ENCODE measurements at places on chromosomes 5 and 9.

- DNase-seq: no peak
These were observed 6.1 kb upstream of the ANGPTL2 start for GRCh38 chr9:127128341-127129072.

DNA sequence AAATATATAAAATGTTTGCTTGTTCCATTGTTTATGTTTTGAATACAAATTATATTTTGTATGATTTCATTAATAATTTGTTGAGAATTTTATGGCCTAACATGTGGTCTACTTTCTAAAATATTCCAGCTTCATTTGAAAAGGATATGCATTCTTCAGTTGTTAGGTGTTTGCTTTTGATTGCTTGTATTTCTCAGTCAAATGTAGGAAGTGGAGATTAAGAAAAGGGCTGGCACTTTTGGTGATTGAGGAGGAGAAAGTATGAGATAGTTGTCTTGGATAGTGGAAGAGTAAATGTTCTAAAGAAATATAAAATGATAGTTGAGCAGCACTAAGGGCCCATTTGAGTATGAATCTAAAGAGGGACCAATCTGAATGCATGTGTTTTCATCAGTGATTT is 23.1 kb downstream of the JAK2 start:
- DNase-seq: no peak

DNA sequence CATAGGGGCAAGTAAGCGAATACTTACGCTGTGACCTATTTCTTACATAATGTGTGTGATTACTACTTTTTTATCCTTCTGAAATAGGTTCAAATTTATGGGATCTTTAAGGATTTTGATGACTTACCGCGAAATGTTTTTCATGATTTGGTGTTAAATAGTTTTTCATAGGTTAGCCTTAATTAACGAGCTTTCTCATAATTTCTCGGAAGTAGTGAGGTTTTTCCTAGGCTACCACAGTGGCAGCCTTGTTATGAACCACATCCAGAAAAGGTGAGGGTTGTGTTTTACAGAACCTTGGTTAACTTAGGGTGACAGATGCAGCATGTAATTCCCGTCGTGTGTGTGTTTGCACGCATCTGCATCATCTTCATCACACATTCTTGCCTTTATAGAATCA is 1.3 kb downstream of the SH3GL2 start:
- DNase-seq: no peak

DNA sequence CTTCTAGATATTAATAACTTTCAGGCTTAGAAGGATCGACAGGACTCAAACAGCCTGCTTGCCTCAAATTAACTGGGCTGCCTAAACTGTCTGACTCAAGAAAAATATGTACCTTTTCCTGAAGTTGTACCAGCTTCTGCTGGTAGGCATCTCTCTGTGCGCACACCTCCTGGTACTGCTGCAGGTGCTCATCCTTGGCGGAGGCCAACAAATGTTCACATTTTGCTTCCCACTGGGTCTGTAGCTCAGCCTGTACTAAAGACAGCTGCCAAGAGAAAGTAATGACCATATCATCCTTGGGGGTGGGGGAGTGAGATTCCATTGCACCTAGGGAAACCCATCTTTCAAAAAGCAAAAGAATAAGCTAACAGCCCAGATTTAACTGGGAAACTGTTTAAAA is 22.5 kb downstream of the SLC31A2 start:
- DNase-seq: no peak

DNA sequence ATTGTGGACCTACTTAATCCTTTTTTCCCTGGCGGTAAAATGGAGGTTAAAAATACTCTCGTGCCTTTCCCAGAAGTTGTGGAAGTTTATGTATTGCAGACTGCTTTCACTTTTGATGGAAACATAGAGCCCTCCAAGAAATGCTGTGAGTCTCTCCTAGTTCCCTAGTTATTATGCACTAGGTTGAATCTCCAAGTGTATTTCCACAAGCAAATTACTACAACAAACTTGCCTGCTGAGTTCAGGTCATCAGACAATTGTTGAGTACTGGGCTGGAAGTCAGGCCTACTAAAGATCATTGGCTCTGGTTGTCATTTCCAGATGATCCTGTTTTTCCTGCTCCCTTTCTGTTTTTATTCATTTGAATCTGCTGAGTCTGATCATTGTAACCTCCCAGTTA is 104.1 kb downstream of the CD180 start:
- DNase-seq: no peak

GRCh38 chr5:74903165-74903787 is 37.1 kb upstream of the FAM169A start:
- peak; percentile 57 for DNase-seq

- DNase-seq: peak; percentile 92
These were observed 305.8 kb downstream of the PDE4D start for GRCh38 chr5:59587489-59588337.

DNA sequence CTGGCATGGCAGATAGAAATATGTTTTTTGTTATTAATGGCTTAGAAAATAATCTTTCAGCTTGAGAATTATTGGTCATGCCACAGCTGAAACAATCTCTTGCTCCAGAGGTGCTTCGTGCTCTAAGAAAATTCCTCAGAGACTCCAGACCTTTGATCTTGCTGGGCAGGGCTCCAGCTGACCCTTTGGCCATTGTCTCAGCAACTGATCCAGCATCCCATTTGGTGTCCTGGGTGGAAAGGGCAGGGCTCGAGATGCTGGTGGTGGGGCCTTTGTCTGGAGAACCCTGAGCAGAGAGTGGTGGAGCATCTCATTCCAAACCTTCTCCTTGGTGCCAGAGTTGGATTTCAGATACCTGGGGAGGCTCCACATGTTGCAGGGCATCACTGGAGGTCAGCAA is 43.2 kb upstream of the PIK3R1 start:
- no peak for DNase-seq

DNA sequence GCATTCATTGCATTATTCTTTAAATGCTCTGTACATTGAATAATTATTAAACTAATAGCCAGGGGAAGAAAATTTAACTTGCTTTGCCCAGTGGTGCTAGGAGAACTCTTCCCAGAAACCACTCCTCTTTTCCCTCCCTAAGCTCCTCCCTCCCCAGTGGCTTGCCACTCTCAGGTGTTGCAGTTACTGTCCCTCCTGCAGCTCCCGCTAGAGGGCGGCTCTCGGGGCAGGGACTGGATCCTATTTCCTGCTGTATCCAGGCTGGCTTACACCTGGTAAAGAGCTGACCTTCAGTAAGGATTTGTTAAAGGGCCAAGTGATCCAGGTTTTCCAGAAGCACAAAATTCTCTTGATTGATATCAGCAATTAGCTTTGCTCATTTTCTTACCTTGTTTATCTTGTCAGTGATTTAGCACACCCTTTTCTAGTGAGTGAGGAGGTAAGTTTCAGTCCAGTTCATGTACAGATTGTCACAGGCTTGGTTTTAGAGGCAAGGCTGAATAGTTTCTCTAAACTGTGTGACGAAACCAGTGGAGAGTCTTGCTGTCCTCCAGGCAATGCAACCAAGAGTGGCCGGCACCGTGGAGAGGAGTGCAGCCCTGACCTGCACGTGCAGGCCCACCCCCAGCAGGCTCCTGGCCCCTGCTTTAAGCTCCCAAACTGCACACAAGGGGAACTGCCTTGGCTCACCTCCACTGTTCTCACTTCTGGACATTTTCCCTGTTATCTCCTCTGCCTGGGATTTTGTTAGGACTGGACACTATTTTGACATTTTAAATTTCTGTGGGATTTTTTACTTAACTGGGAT is 423.8 kb downstream of the SPOCK1 start:
- peak; percentile 77 for DNase-seq

DNA sequence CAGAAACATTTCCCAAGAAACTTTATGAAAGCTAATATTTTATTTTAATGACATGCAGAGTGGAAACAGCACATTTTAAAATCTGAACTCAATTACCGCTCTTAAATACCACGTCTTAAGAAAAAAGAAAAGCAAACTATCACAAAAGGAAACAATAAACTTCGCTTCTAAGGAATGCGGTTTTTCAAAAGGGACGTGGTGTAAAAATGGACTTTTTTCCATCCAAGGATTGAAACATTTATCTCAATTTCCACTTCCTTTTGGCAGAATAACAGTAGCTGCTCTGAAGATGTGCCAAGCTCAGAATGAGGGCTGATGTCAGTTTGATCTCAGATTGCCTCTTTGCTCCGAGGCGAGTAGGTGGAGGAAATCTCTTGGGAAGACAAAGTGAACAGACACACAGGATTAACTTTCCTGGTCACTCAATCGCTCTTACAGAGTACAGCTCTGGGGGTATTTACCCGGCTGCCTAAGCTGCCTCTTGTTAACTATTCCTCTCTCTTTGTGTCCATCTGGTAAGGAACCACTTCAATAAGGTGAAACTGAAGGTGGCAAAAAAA is 158.5 kb downstream of the TRPM6 start:
- DNase-seq: no peak

DNA sequence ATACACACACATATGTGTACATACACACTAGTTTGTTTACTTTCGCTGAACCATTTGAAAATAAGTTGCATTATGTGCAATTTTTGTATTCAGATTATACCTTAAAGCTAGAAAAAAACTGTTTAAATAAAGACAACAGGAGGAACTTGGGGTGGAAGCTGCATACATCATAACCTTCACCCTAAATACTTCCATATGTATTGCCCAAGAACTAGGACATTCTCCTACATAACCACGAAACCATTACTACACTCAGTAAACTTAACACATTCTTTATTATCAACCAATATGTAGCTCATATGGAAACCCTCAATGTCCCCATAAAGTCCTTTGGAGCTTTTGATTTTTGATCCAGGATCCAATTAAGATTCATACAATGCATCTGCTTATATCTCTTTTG is 83.3 kb downstream of the GIN1 start:
- DNase-seq: no peak

DNA sequence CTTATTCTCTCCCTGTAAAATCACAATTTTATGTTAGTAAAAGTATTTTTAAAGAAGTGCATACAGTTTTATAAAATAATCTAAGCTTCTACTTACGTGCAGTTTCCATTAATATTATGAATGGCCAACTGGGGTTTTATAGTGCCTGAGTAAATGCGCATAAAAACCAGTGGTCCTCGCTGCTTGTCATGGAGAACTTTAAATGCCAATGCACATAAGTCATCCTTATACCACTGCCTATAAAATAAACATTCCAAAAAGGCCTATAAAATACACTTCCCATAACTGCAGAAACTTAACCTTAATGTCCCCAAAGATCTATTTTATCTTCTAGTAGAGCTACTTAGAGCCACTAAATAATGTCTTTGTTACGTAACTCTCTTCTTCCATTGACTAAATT is 28.5 kb downstream of the GFM2 start:
- no peak for DNase-seq

GRCh38 chr9:115262952-115263351 is 145.0 kb upstream of the TNC start:
- DNase-seq: no peak

GRCh38 chr5:22850981-22851380 is 2.2 kb downstream of the CDH12 start:
- no peak for DNase-seq

- DNase-seq: no peak
These were observed 291.9 kb downstream of the FBXL7 start for GRCh38 chr5:15791859-15792258.

- no peak for DNase-seq
These were observed 25.9 kb upstream of the PIK3R1 start for GRCh38 chr5:68189613-68190012.

DNA sequence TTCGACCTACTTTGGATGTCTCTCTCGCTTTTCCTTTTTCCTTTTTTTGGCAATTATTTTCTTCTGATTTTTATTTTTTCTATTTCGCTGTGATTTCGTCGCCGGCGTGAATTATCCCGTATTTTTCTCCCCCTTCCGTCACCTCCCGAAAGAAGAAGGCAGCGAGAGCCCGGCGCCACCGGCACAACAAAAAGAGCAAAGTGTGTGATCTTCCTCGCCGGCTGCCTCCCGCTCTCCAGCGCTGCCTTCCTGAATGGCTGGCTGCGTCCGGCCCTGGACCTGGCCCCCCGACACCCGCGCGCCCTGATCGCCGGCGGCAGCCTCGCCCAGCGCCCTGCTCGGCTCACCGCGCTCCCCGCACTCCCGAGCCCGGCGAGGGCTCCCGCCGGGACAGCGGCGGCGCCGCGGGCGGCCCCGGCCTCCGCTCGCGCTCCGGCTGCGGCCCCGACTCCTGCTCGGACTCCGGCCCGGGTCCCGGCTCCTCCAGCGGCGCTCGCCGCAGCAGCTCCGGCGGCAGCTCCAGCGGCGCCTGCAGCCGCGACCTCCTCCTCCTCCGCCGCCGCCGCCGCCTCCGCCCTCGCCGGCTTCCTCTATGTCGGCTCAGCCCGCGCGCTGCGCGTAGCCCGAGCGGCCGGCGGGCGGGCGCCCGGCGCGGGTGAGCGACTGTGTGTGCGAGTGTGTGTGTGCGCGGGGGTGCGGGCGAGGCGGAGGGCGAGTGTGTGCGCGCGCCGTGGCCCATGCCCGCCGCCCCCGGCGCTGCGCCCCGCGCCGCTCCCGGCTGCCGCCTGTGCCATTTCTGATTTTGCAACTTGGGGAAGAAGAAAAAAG is 960 bp downstream of the NR2F1 start:
- peak; percentile 54 for DNase-seq

GRCh38 chr5:37071901-37072581 is 177.1 kb downstream of the CPLANE1 start:
- DNase-seq: no peak

GRCh38 chr9:131276094-131276888 is at the start of gene FAM78A:
FAM78A (minus strand) TSS chr9:131276510; CDS start chr9:131276179, 331 bp downstream.
- DNase-seq: no peak

- no peak for DNase-seq
These were observed 4.7 kb upstream of the RECK start for GRCh38 chr9:36031774-36032555.

DNA sequence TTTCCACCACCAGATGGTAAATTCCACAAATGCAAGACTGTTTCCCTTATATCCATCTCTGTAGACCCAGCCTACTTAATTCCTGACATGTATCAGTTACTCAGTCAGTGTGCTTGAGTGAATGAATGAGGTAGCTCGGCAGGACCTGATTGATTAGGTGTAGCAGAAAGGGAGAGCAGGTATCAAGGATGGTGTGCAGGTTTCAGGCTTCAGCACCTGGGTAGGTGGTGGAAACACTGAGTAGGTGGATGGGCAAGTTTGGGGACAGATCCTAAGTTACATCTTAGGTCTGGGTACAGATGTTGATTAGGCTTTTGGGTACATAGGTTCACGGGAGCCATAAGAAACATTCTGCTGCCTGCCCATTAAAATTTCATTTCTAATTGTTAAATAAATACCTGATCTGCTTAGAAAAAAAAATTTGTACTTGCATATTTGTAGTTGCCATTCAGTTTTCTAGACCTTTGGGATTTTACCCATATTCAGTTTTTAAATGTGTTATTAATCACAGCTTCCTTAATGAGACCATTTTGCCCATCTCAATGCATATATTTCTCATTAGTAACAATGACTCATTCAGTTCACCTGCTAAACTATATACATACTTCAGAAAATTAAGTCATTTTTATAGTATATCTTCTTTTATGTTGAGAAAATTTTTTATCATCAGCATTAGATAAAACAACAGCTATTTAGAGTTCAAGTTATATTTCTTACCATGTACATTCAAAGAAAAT is 111.8 kb downstream of the INIP start:
- no peak for DNase-seq

GRCh38 chr5:38922199-38922598 is 76.4 kb downstream of the OSMR start:
- DNase-seq: peak; percentile 73

- DNase-seq: no peak
These were observed 26.0 kb upstream of the FCN2 start for GRCh38 chr9:134854541-134854981.

All from A549 (cell line).